ENCODE measurements at places on chromosomes 2 and 18.

GRCh38 chr2:46179037-46179621, 118.1 kb upstream of the EPAS1 start:
- DNase-seq, result peak; percentile 29

DNA sequence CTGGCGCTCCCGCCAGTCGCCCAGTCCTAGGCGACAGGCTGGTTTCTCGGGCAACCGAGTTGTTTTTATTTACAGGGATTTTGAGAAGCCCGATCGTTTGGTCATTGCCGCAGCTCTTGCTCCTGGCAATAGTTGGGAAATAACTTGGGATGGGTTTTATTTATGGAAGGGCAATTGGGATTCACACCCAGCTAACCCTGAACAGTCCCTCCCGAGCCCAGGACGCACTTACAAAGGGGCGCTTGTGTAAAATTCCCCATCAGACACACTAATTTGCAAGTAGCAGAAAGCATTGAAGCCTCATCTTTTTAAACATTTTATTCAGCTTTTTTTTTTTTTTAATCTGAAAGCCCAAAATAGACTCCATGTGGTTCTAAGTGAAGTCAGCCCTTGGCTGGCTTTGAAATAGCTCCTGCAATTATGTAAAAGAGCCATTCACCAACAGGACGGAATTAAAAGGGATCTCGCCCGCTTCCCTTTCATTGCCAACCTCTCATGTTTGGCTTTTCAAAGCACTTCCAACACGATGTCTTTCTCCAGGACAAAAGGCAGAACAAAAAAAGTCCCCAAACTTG, 3.6 kb upstream of the GBX2 start:
- no peak for DNase-seq

- DNase-seq, result no peak
Measured at GRCh38 chr2:101985101-101985792, 6.5 kb upstream of the IL1R2 start.

DNA sequence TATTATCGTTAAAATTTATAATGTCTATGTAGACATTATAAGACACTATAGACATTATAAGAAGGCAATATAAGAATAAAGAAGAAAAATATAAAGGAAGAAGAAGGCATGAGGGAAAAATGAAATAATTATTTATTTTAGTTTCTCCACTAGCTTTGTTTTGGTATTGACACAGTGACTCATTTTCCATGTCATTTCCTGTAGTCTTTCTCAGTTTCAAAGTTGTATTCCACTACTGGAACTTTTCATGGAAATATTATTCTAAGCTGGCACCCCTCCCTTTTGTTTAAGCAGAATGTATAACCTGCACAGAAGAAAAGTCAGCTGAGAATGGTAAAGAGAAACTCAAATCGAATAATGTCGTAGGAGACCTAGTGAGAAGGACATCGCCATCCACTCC, 234.2 kb upstream of the NETO1 start:
- no peak for DNase-seq

DNA sequence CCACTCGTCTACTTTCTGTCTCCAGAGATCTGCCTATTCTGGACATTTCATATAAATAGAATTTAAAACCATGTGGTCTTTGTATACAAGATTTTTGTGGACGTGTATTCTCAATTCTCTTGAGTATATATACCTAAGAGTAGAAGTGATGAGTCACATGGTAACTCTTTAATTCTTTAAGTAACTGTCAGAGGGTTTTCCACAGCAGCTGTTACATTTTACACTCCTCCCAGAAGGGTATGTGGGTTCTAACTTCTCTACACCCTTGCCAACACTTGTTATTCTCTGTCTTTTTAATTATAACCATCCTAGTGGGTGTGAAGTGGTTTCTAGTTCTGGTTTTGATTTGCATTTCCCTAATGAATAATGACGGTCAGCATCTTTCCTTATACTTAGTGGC, 70.9 kb downstream of the MAP3K20 start:
- DNase-seq, result no peak

GRCh38 chr2:24856791-24857211, 63.2 kb downstream of the ADCY3 start:
- DNase-seq, result no peak

- DNase-seq, result no peak
Measured at GRCh38 chr2:173290046-173290445, 64.6 kb upstream of the CDCA7 start.

DNA sequence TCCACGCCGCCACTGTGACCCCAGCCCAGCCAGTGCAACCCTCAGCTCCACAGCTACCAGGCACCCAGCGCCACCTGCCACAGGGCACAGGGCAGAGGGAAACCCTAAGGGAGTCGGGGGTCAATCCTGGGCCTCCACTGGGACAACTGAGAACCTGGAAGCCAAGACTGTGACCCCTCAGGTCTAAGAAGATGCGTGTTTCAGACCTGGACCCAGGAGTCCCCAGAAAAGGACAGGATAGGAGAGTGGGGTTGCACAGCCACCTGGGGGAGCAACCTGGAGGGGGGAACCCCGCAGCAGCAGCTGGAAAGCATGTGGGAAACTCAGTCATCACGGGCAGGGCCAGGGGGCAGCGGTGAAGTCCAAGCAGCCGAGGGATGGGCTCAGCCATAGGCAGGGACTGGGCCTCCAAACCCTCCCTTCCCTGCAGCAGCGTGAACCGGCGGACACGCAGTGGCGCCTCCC, 4.1 kb downstream of the ESPNL start:
- no peak for DNase-seq

GRCh38 chr2:231679908-231680284, 28.4 kb upstream of the PTMA start:
- DNase-seq, result no peak

GRCh38 chr2:204298404-204298803, 246.9 kb upstream of the PARD3B start:
- DNase-seq, result no peak

DNA sequence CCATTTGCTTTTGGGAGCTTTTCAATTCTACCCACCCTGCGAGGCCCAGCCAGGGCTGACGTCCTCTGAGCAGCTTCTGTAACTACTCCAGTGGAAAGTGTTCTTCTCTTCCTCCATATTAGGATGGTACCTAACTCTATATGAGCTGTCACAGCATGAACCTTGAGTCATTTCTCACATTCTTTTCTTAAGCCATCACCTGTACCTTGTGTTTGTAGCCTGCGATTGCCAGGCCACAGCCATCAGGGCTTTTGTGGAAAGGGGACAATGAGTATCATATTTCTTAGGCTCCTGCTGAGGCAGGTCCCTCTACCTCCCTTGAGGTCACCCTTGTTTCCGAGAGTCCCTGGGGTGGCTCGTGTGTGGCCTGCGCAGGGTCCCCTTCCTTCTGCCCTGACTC, 144.5 kb upstream of the DLX2 start:
- DNase-seq, result no peak

GRCh38 chr2:40098786-40099470, 319.9 kb upstream of the THUMPD2 start:
- no peak for DNase-seq

- no peak for DNase-seq
Measured at GRCh38 chr2:8578335-8579244, 103.3 kb upstream of the ID2 start.

GRCh38 chr2:234633581-234634230, 136.8 kb upstream of the ARL4C start:
- no peak for DNase-seq
